ENCODE measurements at places on chromosomes 6 and 20.

DNA sequence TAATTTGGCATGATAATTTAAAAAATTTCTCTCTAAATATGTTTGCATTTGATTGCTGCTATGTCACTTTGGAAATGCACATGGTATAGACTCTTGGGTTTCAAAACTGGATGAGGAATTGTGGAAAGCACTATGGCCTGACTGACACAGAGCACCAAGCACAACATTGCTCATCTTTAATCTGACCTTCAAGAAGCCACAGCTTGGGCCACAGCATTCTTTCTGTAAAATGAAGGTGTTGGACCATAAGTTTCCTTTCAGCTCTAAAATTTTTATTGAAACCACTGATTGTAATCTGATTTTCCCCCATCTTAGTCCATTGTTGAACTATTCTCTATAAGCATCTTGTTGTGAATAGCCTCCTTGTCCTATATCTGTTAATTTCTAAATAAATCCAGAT lies 41.0 kb downstream of the QKI start:
- DNase-seq = no peak

- DNase-seq = no peak
Measured at GRCh38 chr20:9203081-9203447, 134.2 kb downstream of the PLCB4 start.

DNA sequence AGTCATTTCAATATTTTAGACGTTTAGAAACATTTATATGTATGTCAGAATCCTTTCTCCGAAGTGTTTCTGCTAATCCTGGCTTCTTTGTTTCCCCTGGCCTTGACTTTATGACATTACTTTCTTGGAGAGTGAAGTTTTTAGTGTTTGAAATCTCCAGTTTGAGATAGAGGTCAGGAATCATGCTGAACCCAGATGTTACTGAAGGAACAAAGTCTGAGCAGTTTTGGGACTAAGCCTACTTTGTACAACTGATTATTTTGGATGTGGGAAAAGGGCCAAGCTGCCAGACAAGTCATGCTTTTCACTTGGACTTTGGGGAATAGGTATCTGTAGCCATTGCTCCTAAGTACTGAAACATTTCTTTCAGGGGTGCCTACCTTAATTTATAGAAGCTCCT lies 2.3 kb downstream of the RNF144B start:
- DNase-seq = no peak

GRCh38 chr6:108309844-108310243 lies 15.0 kb downstream of the AFG1L start:
- DNase-seq = no peak

- no peak for DNase-seq
Measured at GRCh38 chr6:122947355-122947754, 48.7 kb upstream of the CLVS2 start.

DNA sequence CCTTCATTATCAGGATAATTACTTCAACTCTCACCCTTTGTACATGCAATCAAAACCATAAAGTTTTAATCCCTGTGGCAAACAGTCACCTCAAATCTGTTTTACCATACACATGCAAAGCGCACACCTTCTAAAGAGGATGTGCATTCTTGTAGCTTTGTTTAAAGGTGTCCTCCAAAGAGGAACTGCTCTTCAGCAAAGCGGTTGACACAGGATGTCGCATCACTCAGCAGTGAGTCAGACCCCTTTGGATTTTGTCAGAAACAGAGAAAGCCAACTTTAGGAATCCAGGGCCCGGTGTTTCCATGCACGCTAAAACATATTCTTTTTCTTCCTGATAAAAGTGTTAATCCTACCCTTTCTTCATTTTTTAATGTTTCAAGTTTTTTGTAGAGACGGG lies 268.3 kb upstream of the ARID1B start:
- no peak for DNase-seq

GRCh38 chr6:4880363-4880762 lies 104.2 kb downstream of the CDYL start:
- no peak for DNase-seq

DNA sequence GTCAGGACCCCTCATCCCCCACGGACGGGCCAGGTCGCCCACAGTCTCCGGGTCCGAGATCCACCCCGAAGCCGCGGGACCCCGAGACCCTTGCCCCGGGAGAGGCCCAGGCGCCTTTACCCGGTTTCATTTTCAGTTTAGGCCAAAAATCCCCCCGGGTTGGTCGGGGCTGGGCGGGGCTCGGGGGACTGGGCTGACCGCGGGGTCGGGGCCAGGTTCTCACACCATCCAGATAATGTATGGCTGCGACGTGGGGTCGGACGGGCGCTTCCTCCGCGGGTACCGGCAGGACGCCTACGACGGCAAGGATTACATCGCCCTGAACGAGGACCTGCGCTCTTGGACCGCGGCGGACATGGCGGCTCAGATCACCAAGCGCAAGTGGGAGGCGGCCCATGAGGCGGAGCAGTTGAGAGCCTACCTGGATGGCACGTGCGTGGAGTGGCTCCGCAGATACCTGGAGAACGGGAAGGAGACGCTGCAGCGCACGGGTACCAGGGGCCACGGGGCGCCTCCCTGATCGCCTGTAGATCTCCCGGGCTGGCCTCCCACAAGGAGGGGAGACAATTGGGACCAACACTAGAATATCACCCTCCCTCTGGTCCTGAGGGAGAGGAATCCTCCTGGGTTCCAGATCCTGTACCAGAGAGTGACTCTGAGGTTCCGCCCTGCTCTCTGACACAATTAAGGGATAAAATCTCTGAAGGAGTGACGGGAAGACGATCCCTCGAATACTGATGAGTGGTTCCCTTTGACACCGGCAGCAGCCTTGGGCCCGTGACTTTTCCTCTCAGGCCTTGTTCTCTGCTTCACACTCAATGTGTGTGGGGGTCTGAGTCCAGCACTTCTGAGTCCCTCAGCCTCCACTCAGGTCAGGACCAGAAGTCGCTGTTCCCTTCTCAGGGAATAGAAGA lies 978 bp downstream of the HLA-A start:
- no peak for DNase-seq

GRCh38 chr6:82068721-82069120 lies 178.8 kb downstream of the IBTK start:
- DNase-seq = no peak

- no peak for DNase-seq
Measured at GRCh38 chr6:6815732-6816131, 227.2 kb downstream of the LY86 start.

DNA sequence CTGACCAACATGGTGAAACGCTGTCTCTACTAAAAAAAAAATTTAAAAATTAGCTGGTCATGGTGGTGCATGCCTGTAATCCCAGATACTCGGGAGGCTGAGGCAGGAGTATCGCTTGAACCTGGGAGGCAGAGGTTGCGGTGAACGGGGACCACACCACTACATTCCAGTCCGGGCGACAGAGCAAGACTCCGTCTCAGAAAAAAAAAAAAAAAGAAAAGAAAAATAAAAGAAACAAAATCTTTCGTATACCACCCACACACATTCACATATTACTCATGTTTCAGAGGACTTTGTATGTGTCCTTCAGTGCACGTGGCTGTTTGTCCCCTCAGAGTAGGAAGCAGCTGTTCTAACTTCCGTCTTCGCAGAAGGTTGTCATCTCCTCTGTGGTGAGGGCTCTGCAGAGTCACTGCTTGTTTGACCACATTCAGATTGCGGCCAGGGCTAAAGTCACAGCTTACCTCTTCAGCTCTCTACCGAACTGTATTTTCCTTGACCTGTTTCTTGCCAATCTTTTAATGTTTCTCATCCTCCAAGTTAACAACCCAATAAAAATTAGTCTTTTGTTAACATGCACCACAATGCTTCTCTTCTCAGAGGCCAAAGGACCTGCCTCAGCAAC lies 36.6 kb upstream of the HIVEP1 start:
- no peak for DNase-seq

DNA sequence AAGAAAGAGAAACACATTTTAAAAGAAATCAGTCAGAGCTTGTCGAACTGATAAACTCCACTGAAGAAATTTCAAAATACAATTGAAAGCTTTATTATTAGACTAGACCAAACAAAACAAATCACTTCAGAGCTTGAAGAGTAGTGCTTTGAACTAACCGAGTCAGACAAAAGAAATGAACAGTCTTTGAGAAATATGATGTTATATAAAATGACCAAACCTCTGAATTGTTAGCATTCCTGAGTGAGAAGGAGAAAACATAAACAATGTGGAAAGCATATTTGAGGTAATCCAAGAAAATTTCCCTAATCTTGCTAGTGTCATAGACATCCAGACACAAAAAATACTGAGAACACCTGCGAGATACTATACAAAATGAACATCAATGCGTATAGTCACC lies 13.2 kb upstream of the CST4 start:
- no peak for DNase-seq

GRCh38 chr6:65004283-65004682 lies 702.7 kb downstream of the EYS start:
- no peak for DNase-seq

DNA sequence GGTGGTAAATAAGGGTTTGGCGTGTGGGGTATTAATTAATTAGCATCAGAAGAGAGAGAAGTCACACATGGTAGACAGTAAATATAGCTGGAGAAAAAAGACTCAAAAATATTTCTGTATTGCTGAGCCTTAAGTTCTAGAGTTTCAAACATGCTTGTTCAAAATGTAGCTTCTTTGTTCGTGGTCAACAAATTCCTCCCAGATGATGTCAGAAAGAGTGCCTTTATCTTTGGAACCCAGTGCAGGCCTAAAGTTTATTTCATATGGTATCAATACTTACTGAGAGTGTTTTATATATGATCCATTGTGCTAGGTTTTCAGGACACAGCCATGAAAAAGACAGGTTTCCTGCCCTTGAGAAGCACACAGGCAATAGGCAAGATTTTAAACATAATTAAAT lies 18.3 kb downstream of the MARCKS start:
- DNase-seq = no peak

DNA sequence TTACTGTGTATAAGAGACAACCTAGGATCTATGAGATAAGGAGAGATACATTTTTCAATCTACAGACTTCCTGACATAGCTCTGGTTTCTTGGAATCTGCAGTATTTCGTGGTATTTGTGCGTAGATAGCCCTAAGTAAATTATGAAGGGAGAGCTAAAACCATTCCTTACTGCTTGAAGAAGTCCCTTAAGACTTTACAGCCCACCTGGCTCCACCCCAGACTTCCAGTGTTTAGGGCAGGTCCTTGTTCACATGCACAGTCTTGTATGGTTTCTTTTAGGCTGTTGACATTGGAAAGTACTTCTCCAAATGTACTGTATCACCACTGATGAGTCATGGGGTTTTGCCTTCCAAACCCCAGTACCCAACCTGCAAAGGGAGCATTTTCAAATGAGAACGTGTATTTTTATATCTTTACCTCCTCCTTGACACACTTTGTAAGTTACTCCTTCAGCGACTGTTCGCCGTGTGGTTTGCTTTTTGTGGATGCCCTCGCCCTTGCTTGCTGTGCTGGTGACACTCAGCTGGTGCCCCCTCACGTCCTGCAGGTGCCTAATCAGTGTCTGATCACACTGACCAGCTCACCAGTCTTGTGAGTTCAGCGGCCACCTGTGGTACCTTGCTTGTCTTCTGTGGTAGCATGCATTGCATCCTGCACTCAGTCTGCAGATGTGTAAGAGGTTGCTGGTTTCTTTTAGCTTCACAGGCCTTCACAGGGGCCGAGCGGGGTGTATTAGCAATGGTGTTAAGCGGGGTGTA lies 73.3 kb downstream of the IGF2R start:
- no peak for DNase-seq

DNA sequence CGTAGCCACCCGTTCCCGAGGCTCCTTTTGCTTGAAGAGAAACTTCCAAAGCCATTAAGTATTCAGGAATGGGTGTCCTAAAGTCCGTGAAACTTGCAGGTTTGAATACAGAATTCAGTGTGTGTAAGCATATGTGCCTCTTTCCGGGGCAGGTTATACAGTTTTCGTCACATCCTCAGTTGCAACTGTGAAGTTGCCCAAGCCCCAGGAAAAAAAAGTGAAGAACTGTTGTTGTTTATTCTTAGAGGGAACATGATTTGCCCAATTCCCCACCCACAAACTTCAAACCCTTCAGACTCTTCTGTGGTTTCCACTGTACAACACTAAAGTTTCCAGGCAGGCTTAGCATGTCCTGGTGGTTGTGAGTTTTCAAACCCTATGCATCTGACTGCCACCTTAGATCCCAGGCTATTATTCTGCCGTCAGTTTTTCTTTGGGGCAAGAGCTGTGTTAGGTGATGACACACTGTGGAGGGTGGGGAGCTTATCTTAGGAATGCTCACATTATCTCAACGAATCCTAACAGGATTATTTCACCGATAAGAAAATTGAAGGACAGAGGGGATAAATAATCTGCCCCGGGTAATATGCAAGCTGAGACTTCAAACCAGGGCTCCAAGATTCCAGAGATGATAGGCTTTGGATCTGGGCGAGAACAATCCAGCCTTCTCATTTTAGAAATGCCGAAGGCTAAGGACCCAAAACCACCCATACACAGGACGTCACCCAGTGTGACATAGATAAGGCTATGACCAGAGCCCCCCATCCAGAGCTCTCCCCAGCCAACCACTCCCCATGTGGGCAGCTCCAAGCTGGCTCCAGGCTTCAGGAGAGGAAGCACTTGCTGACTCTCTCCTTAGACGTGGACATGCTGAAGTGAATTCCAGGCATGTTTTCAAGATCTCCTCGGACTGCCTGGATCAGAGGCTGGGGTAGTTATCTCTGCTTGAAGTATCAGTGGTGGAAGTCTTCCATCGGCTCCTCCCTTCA lies 81.7 kb upstream of the AFDN start:
- no peak for DNase-seq

DNA sequence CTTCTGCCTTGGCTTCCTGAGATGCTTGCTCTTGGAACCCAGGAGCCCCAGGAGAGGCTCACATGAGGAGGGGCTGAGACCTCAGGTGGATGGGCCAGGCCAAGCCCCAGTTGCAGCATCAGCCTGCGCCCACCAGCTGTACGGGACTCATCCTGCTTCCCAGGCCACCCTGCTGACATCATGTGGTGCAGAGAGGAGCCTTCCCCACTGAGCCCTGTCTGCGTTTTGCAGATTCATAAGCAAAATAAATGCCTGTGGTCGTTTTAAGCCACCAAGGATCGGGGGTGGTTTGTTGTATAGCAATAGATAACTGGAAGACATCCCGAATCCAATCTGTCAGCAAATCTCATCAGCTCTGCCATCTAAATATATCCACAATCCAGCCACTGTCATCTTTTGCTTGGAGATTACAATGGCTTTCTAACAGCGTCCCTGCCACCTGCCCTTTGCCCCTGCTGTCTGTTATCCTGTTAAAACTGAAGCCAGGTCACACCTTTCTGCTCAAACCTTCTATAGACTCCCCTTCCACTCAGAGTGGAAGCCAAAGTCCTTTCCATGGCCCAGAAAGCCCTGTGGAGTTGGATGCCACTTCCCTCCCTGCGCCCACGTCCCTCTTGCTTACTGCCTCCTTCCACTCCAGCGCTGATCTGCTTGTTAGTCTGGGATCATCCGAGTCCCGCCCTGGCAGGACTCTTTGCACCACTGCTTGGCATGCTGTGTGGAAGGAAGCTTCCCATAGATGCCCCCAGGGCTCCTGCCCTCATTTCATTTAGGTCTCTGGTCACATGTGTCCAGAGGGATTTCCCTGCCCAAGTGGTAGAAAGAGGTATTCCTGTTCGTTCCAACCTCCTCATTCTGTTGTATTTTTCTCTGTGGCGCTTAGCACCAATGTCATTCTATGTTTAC lies 24.0 kb upstream of the MLN start:
- no peak for DNase-seq

GRCh38 chr6:22536122-22536521 lies 33.2 kb upstream of the HDGFL1 start:
- no peak for DNase-seq

Measured in effector CD4-positive, alpha-beta T cell (primary cell).